ENCODE measurements at places on chromosomes 12 and 14.

DNA sequence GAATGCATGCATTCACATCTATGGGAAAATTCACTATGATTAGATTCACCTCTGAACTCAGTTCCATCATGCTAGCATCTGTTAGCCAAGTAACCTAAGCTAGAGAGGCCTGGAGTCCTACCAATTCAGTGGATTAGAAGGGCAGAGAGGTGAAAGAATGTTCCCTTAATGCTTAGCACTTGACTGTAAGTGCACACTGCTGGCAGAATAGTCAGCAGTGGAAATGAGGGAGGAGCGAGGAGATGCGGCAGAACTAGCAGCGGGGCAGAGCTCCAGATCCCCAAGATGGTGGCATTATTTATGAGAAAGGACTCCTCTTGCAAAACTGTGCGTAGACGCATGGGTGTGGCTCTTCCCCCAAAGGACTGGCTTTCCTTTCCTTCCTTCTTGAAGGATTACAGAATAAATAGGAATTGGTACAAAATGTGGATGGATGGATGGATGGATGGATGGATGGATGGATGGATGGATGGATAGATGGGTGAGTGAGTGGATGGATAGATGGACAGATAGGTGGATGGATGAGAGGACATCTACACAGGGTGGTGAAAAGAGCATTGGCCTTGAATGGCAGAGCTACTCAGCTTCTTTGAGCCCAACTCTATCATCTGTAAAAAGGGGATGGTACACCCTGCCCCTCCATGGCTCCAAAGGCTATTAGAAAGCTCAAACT lies 227.2 kb downstream of the CHST11 start:
- DNase-seq: no peak

- no peak for DNase-seq
Measured at GRCh38 chr12:103975368-103975767, 9.7 kb downstream of the TDG start.

DNA sequence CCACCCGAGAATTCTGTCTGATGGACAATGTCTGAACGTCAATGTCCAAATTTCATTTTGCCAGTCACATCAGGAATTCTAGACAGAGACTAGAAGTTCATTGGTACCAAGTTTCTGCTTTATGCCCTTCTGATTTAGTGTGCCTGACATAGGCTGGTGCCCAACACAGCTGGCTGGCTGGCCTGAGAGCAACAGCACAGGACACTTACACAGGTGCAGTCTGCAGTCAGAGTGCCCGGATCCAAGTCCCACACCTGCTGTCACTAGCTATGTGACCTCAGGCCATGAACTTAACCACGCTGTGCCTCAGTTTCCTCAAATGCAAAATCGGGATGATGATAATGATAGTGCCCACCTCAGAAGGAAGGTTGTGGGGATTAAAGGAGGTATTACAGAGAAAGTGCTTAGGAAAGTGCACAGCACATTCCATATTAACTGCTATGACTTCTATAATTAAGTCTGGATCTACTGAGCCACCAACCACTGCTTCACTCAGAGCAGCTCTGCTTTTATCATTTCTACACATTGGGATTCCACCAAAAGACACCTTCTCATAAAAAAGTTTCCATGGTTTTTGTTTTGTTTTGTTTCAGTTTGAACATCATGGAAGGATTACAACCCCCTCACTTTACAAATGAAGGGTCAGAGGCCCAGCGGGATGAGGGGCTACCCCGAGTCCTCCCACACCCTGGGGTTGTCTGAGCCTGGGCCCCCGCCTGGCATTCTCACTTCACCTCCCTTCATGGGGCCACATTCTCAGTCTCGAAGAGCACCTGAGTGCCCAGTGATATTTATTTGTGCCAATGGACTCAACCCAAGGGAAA lies 168.8 kb upstream of the BCL2L14 start:
- no peak for DNase-seq

- DNase-seq: peak; percentile 55
Measured at GRCh38 chr14:67934087-67934486, 114.5 kb downstream of the RAD51B start.

GRCh38 chr12:57096099-57096572 lies 7.2 kb downstream of the NAB2 start:
- DNase-seq: no peak

GRCh38 chr14:95197551-95197950 lies 40.2 kb upstream of the DICER1 start:
- DNase-seq: no peak

DNA sequence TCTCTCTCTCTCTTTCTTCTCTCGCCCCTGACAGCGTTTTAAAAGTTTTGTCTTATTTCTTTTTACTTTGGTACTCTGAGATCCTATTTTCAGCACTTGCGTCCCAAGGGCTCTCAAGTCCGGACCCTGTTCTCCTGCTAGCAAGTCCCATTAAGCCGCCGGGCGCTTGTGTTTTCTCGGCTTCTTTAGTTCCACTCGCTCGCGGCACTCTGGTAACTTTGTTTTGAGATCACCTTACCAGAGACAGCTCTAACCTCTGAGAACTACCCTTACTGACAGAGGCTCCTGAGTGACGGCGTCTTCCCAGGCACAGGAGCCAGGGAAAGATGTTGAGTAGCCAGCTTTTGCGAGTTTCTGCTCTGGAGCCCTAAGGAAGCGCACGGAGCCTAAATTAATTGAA lies 2.7 kb upstream of the MYF5 start:
- DNase-seq: no peak

GRCh38 chr14:69615121-69615495 lies 3.7 kb downstream of the SUSD6 start:
- DNase-seq: no peak

DNA sequence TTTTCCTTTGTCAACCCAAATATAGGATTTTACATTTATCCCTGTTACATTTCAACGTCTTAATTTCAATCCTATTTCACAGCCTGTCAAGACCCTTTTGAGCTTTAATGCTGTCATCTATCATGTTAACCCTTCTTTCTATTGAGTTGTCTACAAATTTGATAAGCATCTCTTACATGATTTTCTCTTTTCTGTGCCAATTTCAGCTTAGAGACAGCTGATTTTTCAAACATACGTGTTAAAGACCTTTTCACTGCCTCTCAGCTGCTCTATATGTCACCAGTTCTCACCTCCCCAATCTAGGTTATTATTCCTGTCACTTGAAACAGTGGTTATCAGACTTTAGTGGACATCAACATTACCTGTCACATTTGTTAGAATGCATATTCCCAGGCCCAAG lies 181.3 kb downstream of the GXYLT1 start:
- no peak for DNase-seq

- no peak for DNase-seq
Measured at GRCh38 chr12:67916266-67916970, 72.8 kb upstream of the IFNG-AS1 start.

GRCh38 chr12:58204071-58204470 lies 262.7 kb downstream of the ATP23 start:
- no peak for DNase-seq

- DNase-seq: no peak
Measured at GRCh38 chr14:40838601-40839000, 768.1 kb upstream of the LRFN5 start.

GRCh38 chr12:116273813-116274550 lies 3.5 kb downstream of the MED13L start:
- no peak for DNase-seq

DNA sequence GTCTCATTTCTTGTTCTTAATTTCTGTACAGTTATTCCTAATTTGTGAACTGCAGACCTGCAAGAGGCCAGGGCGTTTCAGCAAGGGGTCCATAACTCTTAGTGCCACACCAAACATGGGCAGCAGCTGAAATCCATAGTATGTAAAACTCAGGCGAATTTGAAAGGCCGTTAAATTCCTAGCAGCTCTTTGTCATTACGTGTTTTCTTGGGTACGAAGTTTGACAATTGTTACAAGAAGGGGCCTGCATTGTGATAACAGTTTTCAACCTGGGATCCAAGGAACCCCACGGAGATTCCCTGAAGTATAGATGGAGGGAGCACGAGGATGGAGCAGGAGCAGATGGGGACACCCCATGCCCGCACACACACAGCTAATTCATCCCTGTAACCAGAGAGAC lies 288.0 kb downstream of the ZFP36L1 start:
- DNase-seq: no peak

GRCh38 chr14:31387091-31387490 lies 33.3 kb downstream of the HEATR5A start:
- DNase-seq: no peak

- peak; percentile 90 for DNase-seq
Measured at GRCh38 chr14:28690029-28690692, 76.4 kb upstream of the FOXG1 start.

DNA sequence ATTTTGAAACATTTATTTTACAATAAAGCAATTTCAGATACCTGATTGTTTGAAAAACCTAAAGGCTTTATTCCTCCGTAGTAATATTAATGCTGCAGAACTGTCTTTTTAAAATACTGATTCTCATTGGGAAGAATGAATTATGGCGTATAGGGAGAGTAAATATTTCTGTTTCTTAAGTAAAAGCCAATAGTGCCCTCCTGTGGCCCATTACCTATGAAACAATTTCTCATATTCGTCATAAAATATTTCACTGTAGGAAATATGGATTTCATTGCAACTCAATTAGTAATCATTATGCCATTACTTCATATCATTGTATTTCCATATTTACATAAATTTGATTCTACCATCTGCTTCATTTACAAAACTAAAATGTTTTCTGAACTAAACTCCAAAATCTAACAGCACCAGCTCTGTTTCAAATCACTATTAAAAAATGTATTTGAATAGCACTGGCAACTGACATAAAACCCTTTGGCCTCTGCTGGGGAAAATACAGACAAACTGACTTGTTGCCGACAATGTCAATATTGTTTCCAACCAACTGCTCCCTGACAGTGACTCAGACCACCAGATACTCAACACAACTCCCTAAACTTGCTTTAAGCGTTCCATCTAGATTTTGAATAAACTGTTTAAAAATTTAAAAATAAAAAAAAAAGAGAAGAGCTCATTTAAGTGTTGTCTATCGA lies 290.3 kb downstream of the NAV3 start:
- no peak for DNase-seq

GRCh38 chr14:77903221-77903620 lies 103.3 kb downstream of the ADCK1 start:
- no peak for DNase-seq

GRCh38 chr12:54975875-54976274 lies 8.7 kb downstream of the TESPA1 start:
- no peak for DNase-seq

GRCh38 chr12:39127401-39127800 lies 222.0 kb upstream of the CPNE8 start:
- DNase-seq: no peak

GRCh38 chr14:28653521-28653920 lies 113.1 kb upstream of the FOXG1 start:
- DNase-seq: peak; percentile 41

DNA sequence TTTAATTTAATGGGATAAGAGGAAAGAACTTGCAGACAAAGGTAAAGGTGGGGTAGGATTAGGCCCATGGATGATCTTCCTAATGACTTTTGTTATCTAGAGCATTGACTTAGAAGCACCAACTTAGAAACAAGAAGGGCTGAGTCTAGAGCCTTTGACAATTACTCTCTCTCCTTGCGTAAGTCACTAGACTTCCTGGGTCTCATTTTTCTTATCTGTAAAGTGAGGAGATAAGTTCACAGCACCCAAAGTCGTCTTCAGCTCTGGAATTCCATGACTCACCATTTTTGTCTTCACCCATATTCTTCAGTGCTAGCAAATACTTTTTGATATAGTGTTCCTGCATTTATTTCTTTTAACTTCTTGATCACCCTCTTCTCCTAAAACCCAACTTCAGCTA lies 75.7 kb downstream of the SSPN start:
- no peak for DNase-seq

GRCh38 chr14:22263961-22264360 lies 325.1 kb downstream of the DAD1 start:
- DNase-seq: no peak

DNA sequence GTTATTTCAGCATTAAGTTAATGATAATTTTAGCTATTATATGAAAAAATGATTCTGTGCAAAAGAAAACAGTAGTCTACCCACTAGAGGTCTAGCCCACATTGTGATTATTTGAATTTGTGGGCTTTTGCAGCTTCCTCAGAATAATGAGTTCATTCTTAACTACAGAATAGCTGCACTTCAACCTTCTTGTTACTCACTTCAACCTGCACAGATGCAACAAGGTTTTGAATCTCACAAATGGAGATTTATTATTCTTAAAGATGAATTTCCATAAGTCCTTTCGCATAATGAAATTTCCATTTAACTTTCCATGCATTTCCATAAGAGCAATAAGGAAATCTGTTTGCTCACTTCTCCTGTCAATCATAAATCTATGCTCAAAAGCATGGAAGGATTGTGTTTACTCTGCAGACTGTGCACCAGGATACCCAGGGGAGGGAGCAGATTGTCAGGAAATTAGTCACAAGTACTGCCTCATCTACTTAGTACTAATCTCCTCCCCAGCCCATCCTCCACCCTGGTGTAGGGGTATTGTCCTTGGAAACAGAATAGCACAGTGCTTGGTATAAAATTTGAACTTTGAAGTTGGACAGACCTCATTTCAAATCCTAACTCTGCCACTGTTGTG lies 24.1 kb downstream of the PTGER2 start:
- no peak for DNase-seq

GRCh38 chr14:60212503-60213371 lies 36.3 kb upstream of the PPM1A start:
- no peak for DNase-seq

- DNase-seq: no peak
Measured at GRCh38 chr12:67414011-67414715, 145.0 kb downstream of the CAND1 start.

GRCh38 chr14:73738518-73739173 lies 24.5 kb upstream of the PNMA1 start:
- no peak for DNase-seq
